ENCODE measurements at places on chromosomes 13 and 19.

DNA sequence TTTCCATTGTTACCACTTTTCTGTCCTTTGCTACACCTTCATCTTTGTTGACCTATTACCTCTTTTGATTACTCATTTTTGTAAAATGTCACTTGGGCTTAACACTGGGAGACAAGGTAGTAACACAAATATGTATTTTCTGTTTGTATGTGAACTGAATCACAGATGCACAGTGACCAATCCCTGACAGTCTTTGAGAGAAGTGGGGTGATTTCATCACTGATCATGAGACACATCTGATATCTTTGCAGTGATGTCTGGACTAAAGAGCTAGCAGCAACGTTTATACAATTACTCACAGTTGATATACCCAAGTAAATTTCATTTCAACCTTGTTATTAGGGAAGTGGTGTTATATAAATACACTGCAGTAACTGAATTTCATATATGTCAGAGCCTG is 1397.4 kb upstream of the SPRY2 start:
- no peak for DNase-seq
- no peak overlapping the region for H3K27ac ChIP-seq
- no peaks in the 10 kb centered on the region for H3K27me3 ChIP-seq
- no peak overlapping the region for H3K4me3 ChIP-seq

DNA sequence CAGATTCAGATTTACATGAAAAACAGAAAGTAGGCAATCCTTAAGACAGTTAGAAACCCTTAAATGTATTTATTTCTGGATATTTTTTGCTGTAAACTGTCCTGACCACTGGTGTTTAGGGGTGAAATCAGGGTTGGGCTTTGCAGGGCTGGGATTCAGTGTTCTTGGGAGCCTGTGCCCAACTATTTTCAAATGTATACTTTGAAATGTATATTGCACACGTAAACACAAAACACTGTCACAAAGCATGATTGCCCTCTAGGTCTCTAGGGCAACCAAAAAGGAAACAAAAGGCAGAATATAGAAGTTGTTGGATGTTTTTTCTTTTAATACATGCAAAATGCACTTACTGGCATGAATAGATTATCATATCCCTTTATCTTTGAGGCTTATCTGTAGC is 1185.4 kb downstream of the DIAPH3 start:
- DNase-seq: no peak
- no peaks in the 10 kb centered on the region for H3K27me3 ChIP-seq
- H3K4me1 ChIP-seq: no peaks in the 10 kb centered on the region
- no peak overlapping the region for H3K4me3 ChIP-seq

DNA sequence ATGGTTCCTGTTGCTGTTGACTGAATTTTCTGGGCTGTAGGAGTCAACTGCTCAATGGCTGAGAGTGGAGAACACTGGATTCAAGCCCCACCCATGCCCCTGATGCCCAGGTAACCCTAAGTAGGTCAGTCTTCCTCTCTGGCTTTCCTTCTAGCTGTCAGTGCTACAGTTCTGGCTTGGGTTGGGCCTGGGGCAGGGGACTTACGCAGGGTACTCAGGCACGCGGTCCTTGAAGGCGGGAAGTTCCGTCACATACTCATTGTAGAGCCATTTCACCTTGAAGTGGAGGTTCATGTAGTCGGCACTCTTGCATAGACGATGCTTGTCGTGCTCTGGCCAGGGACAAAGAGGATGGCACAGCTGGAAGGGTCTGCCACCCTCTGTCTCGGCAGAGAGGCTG is 55.6 kb downstream of the UNC13A start:
- no peak overlapping the region for H3K27ac ChIP-seq
- H3K36me3 ChIP-seq: no peaks in the 10 kb centered on the region
- H3K4me3 ChIP-seq: no peak overlapping the region
- no peaks in the 10 kb centered on the region for H3K27me3 ChIP-seq
- no peak for DNase-seq

DNA sequence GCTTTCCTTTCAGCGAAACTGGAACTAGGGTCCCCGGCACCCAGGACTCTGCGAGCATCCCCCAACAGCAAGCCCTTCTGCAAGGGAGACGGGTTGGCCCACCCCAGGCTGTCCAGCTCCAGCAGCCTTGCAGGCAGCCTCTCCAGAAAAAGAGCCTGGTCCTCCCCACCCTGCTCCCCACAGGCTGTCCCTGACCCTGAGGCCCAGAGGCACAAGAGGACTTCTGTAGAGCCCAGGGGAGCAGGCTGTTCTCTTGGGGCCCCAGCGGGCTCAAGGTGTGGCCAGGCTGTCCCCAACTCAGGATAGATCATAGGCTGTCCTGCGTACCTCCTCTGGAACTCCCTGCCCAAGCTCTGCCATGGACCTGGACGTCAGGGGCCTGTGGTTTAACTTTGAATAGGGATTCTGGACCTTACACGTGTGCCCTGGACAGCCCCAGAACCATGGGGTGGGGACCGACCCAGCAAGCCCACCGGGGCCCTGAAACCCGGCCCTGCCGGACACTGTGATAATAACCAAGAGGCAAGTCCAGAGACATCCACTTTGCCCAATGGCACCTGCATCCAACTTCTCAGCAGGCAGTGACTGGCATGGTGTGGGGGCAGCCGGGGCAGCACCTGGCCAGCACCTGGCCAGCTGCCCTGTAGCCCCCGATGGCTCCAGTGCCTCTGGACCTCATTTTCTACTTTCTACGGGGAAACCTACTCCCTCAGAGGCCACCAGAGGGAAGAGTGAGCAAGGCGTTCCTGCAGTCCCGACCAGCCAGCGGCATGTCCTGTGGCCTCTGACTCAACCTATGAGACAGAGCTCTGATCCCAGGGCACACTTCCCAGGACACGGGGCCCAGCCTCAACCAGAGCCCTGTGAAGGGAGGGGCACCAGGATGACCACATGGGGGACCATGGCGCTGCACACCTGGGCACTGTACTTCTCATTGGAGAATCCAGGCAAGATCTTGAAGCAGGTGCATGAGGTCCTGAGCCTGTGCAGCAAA is 50.9 kb upstream of the TPM4 start:
- no peaks in the 10 kb centered on the region for H3K27me3 ChIP-seq
- peak; percentile 62 for DNase-seq
- H3K4me1 ChIP-seq: no peaks in the 10 kb centered on the region
- no peaks in the 10 kb centered on the region for H3K36me3 ChIP-seq
- no peak overlapping the region for H3K4me3 ChIP-seq
- H3K27ac ChIP-seq: no peak overlapping the region

DNA sequence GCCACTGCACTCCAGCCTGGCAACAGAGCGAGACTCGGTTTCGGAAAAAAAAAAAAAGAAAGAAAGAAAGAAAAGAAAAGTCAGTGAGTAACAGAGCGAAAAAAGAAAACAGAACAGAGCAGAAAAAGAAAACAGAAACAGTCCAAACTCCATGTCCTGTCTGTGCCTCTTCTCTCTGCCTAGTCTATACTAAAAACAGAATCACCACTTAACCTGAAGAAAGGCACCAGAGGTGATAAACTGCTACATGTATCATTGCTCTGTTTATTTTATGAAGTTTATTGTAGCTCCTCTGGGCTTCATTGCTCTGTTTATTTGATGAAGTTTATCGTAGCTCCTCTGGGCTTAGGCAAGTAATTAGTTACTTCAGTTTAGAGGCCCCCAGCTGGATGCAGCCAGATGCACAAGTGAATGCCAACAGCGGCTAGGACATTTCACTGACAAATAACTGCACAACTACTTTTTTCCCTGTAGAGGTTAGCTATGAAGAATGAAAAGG is 39.2 kb downstream of the TBC1D4 start:
- H3K4me1 ChIP-seq: peaks cover 7% of the 10 kb centered on the region
- H3K27me3 ChIP-seq: no peaks in the 10 kb centered on the region
- no peaks in the 10 kb centered on the region for H3K36me3 ChIP-seq
- no peak overlapping the region for H3K4me3 ChIP-seq

DNA sequence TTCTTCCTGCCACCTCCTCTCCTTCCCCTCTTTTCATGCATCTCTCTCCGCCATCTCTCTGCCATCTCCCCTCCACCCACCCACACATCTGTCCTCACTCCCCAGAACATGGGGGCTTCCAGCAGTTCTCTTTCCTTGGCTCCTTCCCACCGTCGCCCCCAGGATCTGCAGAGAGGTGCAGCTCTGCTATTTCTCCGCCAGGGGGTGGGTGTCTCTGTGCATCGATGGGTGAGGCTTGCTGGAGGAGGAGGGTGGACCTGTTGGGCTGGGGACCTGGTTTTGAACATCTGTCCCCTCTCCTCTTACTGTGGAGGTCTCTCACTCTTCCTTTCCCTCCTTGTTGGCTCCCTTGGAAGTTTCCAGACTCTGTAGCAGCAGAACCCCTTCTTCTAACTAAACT is 51.7 kb downstream of the MYH14 start:
- no peak overlapping the region for H3K4me3 ChIP-seq
- H3K27ac ChIP-seq: no peak overlapping the region
- no peaks in the 10 kb centered on the region for H3K27me3 ChIP-seq
- H3K36me3 ChIP-seq: peaks cover 91% of the 10 kb centered on the region
- no peaks in the 10 kb centered on the region for H3K4me1 ChIP-seq

DNA sequence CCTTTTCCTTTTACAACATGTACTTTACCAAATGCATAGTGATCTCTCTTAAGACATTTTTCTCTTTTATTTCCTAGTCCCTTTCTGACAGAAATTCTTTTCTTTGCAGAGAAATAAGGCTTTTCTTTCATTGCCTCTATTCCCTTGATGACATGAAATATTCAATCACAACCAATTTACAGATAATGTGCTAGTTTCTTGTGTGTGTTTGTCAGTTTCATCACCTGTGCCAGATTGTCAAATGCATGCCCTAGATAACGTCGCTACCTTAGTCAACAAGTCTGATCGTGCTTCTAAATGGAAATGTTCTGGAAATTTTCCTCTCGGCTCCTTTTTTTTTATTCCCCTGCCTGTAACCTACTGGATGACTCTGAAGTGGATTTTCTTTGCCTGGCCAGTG is 478.1 kb downstream of the KLF5 start:
- H3K27me3 ChIP-seq: no peaks in the 10 kb centered on the region
- H3K36me3 ChIP-seq: no peaks in the 10 kb centered on the region
- DNase-seq: no peak

- DNase-seq: no peak
- no peaks in the 10 kb centered on the region for H3K36me3 ChIP-seq
- no peak overlapping the region for H3K4me3 ChIP-seq
- H3K27me3 ChIP-seq: no peaks in the 10 kb centered on the region
- H3K4me1 ChIP-seq: no peaks in the 10 kb centered on the region
These were observed 2.4 kb downstream of the CEACAM4 start for GRCh38 chr19:41624515-41624914.

GRCh38 chr13:113621046-113621445 is 36.5 kb downstream of the TFDP1 start:
- H3K36me3 ChIP-seq: peaks cover 28% of the 10 kb centered on the region
- H3K27ac ChIP-seq: no peak overlapping the region
- no peaks in the 10 kb centered on the region for H3K27me3 ChIP-seq
- H3K4me3 ChIP-seq: no peak overlapping the region

DNA sequence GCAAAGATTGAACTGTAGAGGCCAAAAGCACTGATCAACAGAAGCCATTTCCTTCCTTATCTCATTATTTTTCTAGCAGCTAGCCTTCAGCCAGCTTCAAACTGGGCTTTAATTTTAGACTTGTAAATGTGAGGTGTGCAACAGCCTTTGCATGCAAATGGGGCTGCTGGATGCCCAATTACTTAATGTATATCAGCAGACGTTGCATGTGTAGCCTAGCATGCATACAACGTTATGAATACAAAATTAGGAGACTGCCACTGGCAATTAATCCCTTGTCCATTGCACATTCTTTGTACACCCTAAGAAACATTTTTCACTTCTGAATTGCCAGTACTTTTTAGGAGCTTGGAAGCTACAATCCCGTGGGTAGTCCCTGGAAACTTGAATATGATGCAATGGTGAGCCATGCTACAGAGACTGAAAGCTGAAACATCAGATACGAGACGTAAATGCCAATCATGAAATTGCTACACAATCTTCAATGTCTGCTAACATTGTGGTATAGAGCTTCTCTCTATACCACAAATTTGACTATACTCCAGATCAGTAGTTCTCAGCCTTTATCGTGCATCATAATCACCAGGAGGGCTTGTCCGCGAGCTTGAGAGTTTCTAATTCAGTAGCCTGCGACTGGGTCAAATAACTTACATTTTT is 20.2 kb downstream of the EPSTI1 start:
- no peaks in the 10 kb centered on the region for H3K36me3 ChIP-seq
- H3K4me3 ChIP-seq: no peak overlapping the region
- no peaks in the 10 kb centered on the region for H3K27me3 ChIP-seq
- peaks cover 26% of the 10 kb centered on the region for H3K4me1 ChIP-seq

DNA sequence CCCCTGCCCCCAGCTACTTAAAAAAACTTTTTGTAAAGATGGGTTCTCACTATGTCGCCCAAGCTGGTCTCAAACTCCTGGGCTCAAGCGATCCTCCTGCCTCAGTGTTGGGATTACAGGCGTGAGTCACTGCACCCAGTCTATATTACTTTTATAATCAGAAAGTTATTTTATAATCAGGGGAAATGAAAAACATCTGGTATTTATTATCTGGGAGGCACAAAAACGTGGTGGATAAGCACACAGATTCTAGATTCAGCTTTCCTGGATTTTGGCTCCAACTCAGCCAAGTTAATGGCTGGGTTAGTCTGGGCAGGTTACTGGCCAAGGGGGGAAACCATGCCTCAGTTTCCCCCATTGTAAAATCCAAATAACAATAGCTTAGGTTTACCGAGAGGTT is 24.7 kb downstream of the KEAP1 start:
- DNase-seq: no peak
- H3K36me3 ChIP-seq: no peaks in the 10 kb centered on the region
- H3K4me3 ChIP-seq: peak overlapping the region; percentile 43
- peaks cover 23% of the 10 kb centered on the region for H3K4me1 ChIP-seq
- peak overlapping the region; percentile 36 for H3K27ac ChIP-seq

- no peaks in the 10 kb centered on the region for H3K4me1 ChIP-seq
- no peak overlapping the region for H3K4me3 ChIP-seq
- no peaks in the 10 kb centered on the region for H3K27me3 ChIP-seq
- H3K27ac ChIP-seq: no peak overlapping the region
These were observed 81.2 kb downstream of the NHLRC3 start for GRCh38 chr13:39119422-39119821.

DNA sequence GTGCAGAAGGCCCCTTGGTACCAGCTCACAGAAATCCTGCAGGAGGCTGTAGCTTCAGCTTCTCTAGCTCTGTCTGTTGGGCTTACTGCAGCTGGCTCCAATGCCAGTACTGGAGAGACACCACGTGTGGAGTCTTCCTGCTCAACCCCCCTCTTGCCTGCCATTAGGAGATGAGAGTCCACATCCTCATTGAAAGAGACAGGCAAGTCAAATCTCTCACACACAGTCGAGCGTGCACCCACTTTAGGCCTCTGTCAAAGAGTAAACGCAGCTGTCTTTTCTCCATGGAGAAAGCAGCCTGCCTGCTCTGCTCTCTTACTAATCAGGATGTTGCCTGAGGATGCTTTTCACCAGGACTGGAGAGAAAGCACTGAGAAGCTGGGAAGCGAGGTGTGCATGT is 523.0 kb upstream of the NBEA start:
- H3K27me3 ChIP-seq: no peaks in the 10 kb centered on the region
- no peak overlapping the region for H3K4me3 ChIP-seq
- no peak overlapping the region for H3K27ac ChIP-seq
- H3K4me1 ChIP-seq: no peaks in the 10 kb centered on the region
- DNase-seq: peak; percentile 67

DNA sequence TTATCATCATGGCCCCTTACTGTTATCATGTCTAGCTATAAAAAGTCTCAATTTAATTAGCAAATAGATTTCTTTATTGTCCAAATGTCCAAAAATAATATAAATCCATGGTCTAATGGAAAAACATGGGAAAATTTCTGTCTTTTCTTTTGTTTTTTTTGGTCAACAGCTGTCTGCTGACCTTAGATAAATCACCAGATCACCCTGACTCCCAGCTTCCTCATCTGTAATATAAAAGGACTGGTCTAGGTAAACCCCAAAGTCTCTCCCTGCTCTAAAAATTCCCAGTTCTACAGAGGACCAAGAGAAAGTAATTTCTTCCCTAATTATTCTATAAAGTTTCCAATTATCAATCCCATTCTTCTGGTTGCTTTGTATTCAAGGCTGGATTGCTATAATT is 30.7 kb upstream of the RCBTB2 start:
- DNase-seq: no peak
- H3K36me3 ChIP-seq: no peaks in the 10 kb centered on the region
- H3K27ac ChIP-seq: no peak overlapping the region
